BE2C (cell line): ENCODE measurements at places on chromosomes 16 and 17.

GRCh38 chr17:33647956-33648355 is 354.9 kb upstream of the ASIC2 start:
- no peak for DNase-seq

- DNase-seq = no peak
Measured at GRCh38 chr17:9897372-9897968, 7.6 kb downstream of the RCVRN start.

DNA sequence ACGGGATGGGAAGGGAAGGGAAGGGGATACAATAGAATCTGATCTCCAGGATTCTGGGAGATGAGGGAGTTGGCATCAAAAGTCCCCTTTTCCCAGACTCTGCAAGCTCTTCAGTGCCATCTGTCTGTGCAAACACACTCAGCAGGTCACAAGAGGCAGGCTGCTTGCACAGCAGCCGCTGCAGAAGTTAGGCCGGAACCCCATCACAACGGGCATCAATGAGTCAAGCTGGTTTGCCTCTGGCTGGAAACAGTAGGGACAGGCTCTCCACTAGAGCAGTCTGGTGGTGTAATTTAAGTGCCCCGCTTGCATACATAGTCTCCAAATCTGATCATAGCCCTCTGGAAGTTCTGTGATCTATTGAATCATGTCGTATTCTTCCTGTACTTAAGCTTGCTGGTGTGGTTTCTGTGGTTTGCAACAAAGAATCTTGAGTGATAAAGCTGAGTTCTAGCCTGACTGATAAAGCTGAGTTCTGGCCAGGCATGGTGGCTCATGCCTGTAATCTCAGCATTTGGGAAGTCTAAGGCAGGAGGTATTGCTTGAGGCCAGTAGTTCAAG is 33.7 kb upstream of the KDM8 start:
- no peak for DNase-seq

GRCh38 chr16:88453611-88454522 is 787 bp downstream of the ZFPM1 start:
- no peak for DNase-seq

GRCh38 chr17:42153919-42154742 is 658 bp downstream of the RAB5C start:
- DNase-seq = no peak

DNA sequence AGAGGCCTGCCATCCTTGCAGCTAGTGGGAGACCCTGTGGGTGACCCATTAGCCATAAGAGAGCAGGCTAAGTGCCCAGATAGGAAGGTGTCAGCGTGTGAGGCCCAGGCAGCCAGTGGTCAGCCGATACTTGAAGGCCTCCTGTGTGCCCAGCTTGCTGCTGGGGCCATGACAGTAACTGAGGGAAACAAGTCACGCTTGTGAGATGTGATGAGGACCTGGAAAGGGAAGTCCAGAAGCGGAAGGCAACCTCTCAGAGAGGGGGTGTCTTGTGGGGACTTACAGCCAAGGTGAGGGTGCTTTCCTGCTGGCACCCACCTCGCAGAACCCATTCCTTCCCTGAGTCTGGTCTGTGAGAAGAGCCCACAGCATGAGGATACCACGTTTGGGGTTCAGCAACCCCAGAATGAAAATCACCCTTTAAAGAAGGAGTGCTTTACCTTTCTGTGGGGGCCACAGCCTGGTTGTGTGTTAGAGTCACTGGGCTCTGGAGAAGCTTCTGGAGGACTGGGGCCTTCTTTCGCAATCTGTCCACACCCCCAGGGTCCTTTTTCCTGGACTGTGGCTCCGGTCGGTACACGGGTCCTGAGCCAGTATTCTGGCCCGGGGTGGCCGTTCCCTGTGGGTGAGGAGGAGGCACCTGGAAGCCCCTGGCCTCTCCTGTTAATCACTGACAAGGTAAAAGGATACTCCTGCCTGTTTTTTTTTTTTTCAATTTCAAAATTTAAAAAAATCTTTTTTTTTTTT is 53.9 kb downstream of the PLCG2 start:
- DNase-seq = no peak

DNA sequence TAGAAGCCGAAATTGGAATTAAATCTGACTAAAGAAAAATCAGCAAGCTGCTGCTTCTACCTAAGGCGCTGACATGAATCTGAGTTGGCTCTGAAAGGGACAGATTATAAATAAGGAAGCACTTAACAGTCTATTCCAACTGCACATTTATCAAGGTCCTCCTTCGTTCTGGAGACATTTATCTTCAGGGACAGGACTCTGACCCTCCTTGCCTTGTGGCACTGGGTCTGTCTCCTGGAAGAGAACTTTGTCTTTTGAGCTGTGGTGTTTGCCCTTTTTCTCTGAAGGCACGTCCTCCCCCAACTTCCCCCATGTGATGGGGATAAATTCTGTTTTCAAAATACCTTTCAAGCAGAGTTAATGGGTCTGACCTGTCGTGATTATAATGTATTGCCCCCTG is 47.0 kb upstream of the MARCHF10 start:
- DNase-seq = no peak

- DNase-seq = no peak
Measured at GRCh38 chr17:45243750-45244149, 18.1 kb downstream of the SPATA32 start.

DNA sequence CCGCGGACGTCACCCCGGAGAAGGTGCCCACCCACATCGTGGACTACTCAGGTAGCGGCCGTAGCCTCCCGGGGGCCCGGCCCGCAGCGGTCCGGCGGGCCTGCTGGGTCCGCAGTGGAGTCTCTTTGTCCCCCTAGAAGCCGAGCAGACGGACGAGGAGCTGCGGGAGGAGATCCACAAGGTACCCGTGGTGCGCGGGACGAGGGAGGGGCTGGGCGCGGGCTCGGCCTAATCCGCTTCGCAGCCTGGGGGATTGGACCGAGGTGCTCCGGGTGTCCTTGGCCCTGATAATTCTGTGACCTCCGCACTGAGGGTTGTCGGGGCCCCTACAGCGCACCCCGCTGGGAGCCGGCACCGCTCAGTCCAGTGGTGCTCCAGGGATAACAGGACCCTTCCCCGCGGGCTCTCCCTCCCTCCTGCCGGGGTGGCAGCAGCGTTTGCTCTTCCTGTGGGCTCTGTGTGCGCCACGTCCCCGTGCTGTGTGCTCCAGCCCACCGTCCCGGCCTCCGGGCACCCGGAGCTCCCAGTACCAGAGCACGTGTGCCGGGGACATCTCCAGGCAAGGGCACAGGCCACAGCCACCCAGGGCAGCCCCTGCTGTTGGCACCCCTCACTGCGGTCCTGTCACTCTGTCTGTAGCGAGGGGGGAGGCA is 713 bp downstream of the RHOT2 start:
- DNase-seq = no peak

DNA sequence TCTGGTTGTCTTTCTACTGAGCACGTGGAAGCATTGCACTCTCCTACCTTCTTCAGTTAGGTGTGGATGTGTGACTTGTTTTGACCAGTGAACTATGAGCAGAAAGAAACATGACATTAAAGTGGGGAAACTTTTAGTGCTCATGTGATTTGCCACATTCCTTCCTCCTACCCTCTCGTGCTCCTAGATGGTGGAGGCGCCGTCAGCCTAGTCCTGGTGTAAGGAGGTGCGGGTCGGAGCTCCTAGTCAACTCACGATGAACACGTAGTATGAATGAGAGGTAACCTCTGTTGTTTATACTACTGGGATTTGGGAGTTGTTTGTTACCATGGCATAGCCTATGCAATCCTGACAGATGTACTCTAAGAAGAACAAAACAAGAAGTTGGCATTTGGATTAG is 47.4 kb downstream of the KSR1 start:
- no peak for DNase-seq

DNA sequence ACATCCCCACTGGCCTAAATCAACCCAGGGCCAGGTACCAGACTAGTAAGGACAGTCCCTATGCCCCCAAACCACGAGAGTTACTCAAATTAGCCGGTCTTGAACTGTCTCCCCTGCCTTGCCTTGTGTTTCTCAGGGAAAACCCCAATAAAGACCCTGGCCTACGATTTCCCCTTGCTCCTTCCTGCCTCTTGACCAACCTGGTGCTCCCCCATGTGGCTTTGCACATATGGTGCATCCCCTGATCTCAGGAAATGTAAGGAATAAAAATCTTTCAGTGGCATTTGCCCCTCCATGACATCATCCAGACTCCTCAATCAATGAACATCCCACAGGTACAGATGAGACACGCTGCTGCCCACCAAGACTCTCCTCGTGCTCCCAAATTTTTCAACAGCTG is 87.9 kb downstream of the ZNF18 start:
- no peak for DNase-seq

- DNase-seq = no peak
Measured at GRCh38 chr16:81786868-81787267, 7.8 kb downstream of the PLCG2 start.

DNA sequence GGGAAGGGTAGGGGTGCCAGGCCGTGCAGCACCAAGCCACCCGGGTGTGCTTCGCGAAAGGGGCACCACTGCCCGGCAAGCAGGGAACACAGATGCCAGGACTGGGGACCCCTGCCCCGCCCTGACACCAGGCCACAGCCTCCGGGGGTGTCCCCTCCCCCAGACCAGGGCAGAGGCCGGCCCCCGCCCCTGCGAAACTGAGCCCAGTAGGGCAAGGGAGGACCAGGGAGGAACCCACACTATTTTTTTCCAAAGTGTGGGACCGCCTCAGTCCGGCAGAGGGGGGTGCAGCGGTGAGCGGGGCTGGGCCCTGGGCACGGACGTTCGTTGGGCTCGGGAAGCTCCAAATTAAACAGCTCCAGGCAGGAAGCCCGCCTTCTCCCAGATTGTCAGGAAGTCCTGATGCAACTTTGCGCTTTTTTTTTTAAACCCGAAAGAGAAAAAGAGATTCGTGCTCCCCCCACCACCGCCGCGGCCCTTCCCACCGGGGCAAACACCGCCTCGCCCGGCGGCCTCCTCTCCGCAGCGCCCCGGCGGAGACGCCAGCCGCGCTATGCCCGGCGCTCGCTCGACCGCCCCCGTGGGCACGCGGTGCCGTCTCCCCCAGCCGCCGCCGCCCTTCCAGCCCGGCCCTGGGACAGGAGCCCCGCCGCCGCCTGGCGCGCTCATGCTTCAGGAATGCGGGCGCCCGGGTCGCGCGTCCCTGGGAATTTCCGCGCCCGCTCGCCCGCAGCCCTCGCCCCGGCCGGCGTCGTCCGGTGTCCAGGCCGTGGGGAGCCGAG is 755 bp downstream of the PIEZO1 start:
- DNase-seq = peak; percentile 33

- DNase-seq = no peak
Measured at GRCh38 chr16:27433636-27434035, 31.7 kb downstream of the IL21R start.

- no peak for DNase-seq
Measured at GRCh38 chr17:3526971-3527370, 30.6 kb downstream of the TRPV3 start.

DNA sequence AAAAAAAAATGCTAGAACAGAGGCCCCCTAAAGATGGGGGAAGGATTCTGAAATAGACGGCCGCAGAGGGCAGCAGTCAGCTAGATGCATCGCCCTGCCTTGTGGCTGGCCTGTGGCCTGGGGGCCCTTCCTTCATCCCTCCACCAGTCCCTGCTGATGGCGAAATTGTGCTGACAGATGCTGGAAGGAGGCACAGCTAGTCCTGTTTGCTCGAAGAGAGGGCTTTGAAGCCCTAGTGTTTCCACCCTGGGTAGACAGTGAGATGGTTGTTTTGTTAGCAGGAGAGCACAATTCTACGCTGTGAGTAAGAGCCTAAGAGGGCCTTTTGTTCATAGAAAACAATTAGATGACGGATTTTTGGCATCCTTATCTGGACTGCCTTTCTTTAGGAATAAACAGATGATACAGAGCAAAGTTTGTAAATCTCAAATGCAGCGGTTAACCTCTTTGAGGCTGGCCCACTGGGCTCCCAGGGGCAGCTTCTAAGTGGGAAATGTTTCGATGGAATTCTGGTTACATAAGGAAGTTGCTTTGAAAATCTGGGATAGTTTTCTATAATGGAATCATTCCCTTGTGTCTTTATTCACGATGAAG is 23.0 kb downstream of the VPS35L start:
- no peak for DNase-seq

- no peak for DNase-seq
Measured at GRCh38 chr16:74757349-74757748, 17.3 kb downstream of the FA2H start.

DNA sequence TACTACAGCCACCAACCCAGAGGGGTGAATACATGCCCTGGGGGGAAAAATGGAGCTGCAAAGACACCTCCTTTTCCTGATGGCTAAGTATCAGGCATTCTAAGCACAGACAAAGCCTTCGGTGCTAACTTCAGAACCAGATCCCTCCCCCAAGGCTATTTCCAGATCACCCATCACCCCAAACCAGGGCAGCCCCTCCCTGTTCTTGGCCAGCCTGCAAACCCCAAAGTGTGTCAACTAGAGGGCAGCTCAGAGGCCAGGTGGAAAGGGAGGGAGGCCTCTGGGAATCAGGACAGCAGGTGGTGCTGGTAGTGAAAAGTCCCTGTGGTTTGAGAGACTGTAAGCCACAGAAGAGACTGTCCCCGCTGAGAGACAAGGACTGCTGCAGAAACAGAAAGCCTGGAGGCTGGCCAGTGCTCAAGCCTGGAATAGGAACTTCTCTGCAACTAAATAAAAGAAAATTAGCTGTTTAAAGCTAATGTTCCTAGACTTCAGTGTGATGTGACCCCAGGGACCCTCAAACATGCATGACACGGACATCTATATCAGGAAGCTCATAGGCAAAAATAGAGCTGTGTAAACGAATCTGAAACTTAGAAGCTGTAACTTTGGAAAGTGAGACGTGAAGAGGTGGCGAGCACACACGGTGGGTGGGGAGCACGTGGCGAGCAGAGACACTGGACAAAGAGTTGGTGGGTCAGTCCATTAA is 9.1 kb downstream of the TUBG1 start:
- DNase-seq = peak; percentile 61

DNA sequence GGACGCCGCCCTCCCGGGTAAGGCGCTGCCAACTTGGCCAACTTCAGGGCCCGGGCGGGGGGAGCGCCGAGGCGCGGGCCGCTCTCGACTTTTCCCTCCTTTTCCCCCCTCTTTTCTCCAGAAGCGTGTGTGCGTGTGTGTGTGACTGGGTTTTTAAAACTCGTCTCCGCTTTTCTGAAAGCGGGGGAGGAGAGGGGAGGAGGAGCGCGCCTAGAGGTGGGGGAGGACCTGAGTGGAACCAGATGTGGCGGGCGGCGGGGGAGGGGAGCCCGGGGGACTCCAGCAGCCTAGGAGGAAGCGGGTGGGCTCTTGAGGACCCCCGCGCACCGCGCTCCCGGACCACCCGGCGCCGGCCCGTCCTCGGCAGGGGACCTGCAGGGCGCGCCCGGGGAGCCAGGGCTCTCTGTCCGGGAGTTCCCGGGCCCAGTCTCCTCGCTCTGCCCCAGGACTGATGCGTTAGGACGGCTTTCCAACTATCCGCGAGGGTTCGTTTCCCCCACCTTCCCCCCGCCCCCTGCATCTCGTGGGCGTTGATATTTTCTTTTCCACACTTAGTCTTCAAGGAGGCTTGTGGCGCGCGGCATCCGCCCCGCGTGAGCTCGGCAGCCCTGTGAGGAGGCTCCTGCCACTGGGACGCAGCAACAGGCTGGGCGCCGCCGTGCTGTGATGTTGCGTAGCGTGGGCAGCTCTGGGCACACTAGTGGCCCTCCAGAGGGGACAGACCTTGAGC is 599 bp downstream of the MRC2 start:
- peak; percentile 55 for DNase-seq

GRCh38 chr17:49471769-49472168 is 23.3 kb upstream of the NGFR start:
- DNase-seq = no peak

- no peak for DNase-seq
Measured at GRCh38 chr16:11977376-11978041, 975 bp downstream of the SNX29 start.

- no peak for DNase-seq
Measured at GRCh38 chr16:60655514-60656153, 1380.6 kb downstream of the CDH8 start.
